ENCODE measurements at places on chromosomes 7 and 10.

DNA sequence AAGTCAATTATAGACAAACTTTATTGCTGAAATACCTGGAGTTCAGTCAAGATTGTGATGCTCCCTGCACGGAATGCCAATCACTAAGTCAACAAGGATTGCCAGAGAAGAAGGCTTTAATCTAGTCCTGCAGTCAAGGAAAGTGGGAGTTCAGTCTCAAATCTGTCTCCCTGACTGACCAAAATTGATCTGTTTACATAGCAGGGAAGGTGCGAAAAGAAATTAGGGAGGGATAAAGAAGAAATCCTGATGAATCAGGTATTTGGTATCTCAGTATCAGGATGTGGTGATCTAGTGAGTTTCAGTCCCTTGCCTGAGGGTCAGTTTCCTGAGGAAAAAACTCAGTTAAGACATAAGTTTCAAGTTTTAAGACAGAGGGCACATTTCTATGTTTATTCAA is 2.1 kb upstream of the AKR1D1 start:
- DNase-seq: no peak

DNA sequence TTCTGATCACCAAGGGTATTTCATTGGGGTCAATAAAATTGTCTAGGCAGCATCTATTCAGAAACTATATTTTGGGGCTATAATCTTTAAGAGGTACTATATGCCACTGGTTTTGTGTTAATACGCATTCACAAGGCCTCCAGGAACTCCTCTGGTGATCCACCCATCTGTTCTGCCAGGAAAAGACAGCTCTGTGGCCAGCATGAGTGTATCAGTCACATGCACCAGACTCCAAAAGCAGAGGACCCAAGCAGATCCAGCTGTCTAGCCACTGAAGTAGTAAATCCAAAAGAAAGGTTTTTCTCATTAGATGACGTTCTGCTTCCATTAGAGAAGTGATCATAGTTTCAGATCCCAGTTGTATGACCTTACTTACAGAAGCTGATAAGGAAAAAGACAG is 199.6 kb upstream of the CELF2 start:
- DNase-seq: no peak

DNA sequence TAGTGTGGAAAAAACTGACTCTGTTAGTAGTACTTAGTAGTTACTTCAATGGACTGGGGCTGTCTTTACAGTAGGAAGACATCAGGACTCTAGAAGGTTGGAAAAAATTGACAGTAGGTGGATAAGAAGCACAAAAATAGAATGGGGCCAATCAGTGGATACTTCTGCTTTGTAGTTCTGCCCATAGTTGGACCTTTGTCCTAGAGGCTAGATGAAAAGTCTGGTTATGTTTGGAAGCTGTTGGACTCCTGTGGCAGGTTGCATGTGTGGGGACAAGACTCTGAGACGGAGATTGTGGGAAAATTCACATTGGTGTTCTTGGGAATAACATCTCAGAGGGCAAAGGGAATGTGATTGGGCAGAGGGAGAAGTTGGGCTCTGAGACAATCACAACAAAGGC is 18.6 kb upstream of the KBTBD2 start:
- DNase-seq: no peak

DNA sequence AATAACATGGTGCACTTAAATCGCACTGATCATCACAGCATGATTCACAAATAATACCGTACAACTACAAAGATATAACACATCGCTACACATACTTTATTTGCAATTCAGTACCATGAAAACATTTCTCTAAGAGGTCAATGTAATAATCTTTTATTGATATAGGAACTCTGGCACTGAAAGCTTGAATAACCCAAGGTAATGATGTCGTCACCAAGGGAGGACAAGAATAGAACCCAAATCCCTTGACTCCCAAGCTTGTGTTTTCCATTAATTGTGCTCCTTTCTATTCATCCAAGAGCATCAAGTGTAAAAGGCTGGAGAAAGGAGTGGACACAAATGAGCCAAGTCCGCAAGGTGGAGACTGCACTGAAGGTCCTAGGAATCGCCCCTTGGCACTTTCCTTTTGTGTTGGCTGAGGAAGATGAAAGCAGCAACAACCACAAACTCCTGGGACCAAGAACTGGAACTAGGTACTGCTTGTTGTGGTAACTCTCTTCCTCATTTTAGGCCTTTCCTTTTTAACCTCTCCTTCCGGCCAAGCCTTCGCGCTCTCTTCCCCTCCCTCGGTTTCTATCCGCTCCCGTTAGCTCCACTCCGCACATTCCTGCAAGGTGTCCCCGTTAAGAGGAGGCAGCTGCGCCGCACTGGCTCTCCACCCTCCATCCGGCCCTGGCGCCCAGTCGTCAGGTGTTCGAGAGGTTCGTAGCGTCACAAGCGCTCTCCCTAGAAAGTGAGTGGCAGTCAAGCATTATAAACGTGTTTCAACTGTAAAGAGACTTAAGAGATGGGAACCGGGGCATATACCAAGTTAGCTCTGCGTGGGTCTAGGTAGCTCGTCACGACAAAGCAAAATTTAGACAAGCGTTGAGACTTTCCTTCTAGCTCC is 1.0 kb upstream of the CBLL1 start:
- peak; percentile 35 for DNase-seq
